ENCODE measurements at places on chromosomes 12 and 14.
A peak's percentile ranks its signal among the peaks of the same experiment; 100 is the strongest.

DNA sequence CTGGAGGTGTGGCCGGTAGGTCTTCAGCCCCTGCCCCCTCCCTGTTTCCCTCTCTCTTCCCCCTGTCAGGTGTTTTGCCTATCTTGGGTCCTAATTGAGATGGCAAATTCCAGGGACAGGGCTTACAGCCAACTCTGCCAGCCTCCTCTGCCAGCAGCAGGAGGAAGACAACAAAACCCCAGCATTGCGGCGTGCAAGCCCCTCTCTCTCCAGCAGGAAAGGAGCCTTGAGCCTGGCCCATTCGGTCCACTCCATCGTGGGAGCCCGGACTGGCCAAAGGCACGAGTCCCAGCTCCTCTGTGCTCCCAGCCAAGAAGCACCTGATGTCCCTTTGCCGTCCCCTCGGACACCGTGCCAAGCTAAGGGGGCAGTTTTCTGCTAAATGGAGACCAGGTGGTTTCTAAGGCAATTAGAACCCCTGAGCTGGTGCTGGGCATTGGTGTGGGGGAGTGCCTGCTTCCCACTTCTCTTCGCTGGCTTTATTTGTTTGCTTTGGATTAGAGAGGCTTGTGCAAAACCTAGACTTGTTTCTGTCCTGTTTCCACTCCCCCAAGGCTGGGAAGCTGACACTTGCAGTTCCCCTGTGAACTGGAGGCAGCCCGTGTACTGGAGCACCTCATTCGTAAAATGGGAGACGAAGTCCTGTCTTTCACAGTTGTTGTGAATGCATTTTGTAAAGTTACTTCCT, 57.1 kb upstream of the LHX5 start:
- DNase-seq: no peak

DNA sequence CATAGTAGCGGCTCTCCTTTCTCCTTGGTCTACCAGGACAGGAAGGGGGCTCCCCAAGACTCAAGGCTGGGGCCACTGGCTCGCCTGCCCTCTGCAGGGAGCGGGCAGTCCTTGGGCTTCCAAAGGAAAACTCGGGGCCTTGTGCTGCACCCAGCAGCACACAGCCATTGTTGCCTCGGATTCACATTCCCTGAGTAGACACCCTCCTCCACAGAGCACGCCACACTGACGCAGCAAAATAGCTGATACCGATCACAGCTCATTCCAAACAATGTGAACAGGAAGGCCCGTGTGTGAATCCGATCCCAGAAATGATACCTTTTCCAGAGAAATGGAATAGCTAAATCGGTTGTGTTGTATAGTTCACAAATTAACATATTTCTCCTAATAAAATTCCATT, 65.1 kb upstream of the DYNC1H1 start:
- DNase-seq: no peak

DNA sequence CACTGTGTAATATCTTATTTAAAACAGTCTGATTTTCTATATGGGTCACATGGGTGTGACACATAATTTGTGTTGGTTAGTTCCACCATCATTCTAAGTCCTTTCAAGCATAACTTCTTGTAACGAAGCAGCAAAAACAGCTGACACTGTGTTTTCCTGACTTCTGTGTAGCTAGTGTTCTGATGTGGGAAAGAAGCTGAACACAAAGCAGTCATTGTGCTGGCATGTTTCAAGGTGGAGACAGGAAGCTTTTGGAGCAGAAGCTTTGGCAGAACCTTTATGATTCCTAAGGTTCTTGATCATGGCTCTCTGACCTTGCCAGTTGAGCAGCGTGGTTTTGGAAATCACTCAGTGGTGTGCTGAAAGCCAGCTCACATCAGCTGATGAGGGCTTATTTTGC, 351.7 kb upstream of the MDGA2 start:
- DNase-seq: no peak

DNA sequence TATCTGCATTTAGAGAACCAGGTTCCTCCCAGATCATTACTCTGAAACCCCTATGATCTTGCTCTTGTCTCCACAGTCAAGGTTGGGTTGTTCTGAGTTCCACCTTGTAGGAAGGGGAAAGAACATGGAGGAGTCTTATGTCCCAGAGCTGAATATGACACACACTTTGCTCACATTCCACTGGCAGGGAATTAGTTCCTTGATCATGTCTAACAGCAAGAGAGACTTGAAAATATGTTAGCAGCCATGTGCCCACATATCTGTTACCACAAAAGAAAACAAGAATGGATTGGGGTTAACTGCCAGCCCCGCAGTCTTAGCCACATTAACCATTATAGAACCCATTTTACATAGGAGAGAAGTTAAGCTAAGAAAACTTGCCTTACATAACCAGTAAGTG, 71.1 kb upstream of the MDM1 start:
- DNase-seq: no peak

GRCh38 chr12:6914947-6915788, 788 bp downstream of the ENO2 start:
- no peak for DNase-seq

DNA sequence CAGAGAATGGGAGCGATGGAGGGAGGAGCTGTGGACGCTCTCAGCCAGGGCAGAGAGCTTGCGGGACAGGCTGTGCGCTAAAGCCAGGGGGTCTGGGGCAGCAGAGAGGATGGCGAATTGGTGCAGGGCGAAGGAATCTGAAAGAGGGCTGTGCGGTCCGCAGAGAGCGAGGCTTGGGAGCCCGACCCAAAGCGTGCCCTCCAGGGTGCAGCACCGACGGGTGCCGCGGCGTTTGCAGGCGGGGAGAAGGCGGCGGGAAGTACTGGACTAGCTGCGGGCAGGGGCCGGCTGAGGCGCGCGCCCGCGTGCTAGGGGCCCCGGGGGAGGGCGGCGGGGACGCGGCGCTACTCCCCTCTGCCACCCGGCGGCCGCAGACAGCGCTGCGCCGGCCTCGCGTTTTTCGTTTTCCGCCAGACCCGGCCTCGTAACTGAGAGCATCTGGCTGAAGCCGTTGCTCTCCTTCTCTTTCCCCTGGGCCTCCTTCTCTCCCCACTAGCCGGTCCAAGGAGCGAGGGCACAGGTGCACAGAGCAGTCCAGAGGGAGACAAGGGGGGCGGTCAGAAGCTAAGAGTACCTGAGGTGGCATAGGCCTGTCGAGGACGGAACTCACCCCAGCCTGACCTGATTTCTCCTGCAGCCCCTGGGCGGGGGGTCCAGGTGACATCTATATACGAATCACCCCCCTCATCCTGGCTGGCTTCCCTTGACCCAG, 24.9 kb downstream of the SLC6A12 start:
- no peak for DNase-seq

- no peak for DNase-seq
These were observed 25.0 kb downstream of the RXYLT1 start for GRCh38 chr12:63804746-63805145.

DNA sequence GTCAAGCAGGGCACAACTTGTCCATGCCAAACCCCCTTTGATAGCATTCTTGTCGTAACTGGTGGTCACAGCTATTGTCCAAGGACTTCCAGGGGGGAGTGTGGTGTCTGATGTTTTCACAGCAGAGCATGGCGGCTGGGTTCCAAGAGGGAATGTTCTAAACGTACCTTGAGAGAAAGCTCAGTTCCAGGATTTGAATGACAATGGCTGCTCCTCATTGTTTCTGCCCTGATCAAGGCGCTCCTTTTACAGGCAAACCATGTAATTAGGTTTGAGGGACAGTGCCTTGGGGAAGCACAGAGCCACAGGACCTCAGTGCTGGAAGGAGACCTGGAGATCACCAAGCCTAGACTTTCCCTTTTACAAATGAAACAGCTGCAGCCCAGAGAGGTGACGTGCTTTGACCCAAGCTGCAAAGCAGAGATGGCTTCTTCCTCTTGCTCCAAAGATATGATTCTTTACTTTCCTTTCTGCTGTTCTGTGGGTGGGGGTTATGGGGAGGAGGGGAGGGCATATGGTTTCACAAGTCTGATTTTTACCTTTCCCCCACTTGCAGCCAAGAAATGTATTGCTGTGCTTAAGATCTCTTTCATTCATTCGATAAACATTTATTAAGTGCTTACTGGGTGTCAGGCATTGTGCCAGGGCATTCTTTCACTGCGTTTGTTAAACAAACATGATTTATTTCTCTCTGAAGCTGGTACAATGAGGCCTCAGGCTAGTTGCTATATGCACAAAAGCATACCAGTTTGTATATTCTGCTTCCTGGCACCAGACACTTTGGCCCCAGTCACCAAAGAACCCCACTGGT, 172.8 kb downstream of the KTN1 start:
- peak; percentile 16 for DNase-seq

DNA sequence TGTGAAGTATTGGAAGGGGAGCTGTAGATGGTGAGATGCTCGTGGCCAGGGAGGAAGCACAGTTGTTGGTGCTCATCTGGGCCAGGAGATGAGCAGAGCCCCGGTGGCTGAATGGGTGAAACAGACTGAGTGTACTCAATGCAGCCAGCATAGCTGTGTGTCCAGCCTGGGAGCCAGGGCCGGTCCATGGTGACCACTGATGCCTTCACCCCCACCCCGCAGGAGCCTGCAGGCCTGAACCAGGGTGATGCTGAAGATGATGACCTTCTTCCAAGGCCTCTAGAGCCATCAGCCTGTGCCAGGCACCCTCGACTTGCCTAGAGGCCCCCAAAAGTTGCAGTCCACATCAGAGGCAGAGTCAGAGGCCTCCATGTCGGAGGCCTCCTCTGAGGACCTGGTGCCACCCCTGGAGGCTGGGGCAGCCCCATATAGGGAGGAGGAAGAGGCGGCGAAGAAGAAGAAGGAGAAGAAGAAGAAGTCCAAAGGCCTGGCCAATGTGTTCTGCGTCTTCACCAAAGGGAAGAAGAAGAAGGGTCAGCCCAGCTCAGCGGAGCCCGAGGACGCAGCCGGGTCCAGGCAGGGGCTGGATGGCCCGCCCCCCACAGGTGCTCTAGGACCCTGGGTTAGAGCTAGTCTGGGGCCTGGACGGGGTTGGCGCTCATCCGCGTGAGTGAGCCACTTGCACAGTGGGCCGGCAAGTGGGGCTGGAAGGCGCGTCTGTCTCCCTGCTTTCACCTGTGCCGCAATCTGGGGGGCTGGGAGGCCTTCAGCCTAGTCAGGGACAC, 3.0 kb downstream of the TNFAIP2 start:
- no peak for DNase-seq

DNA sequence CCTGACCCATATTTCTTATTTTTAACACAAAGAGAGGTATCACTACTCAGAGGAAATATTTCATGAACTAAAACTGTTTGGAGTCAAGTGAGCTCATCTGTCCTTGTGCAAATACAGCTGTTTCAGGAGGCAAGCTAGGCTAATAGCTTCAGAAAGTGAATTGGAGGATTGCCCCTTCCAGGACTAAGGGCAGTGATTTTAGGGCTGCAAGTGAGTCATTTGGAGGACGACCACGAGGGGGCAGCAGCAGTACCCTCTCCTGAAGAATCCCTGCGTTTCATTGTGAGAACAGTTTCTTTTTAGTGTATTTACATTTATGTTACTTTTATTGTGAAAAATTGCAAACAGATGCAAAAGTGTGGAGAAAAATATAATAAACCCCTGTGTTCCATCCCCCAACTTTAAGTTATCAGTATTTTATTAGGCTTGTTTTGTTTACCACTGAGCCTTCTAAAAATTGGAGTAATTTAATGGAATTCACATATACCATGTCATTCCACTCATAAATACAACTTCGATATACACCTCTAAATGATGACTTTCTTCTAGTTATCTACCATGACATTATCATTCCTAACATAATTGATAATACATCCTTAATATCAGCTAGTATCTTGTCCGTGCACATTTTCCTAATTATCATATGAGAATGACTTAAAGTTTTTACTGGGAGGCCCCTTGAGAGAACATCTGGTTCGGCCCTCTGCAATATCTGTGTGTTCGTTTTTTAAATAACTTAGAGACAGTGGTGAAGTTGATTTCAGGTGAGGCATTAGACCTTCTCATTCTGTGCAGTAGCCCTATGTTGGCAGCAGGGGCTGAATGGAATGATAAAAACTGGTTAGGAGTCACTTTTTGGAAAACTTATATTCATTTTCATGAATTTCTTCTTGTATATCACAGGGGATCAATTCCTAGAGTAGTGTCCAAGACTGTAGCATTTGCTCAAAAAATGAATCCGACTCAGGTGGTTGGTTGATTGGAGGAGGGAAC, 13.7 kb downstream of the FOXJ2 start:
- peak; percentile 62 for DNase-seq

DNA sequence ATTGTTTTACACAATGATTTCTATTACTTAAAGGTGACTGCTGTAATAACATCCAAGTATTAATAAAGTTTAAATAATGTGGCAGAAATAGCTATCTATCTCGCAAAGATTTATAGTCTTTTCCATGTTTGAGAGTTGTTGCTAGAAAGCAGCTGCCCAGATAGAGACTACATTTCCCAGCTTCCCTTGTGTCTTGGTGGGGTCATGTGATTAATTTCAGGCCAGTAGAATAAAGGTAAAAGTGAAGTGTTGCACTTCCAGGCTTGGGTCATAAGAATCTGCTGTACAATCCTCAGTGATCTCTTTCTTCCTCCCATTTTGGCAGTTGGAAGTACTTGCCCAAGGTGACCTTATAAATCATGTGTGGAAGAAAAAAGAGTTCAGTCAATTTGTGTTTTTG, 449.7 kb upstream of the USP15 start:
- DNase-seq: no peak

GRCh38 chr14:105448706-105449111, 25.9 kb upstream of the CRIP2 start:
- DNase-seq: no peak

- no peak for DNase-seq
These were observed 14.8 kb downstream of the PYM1 start for GRCh38 chr12:55912908-55913307.

- DNase-seq: no peak
These were observed 24.0 kb upstream of the TSPAN11 start for GRCh38 chr12:30902596-30902995.

- no peak for DNase-seq
These were observed 50.4 kb downstream of the RPH3A start for GRCh38 chr12:112841906-112842305.

DNA sequence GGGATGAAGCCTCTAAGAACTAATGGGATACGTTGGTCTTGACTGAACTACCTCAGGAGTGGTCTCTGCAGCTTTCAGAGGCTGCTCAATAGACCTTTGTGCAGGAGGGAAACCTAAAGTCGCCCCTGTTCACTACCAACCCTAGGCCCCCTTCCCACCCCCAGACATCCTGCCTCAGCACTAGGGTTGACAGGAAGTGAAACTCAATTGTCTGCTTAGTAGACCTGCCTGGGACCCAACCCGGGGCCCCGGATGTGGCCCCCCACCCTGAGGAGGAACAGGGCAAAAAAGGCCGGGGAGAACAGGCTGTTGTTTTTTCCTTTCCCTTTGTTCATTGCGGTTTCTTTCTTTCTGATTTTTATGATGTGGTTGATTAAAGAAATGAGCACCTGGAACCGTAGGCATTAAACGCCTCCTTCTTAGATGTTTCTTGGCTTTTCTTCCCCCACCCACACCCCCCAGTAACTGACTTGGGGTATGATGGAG, 1.6 kb upstream of the DGKA start:
- DNase-seq: no peak

- no peak for DNase-seq
These were observed 17.8 kb downstream of the CDK2AP1 start for GRCh38 chr12:123253641-123254459.
